ENCODE measurements at places on chromosomes 3 and 15. TPM values are rescaled to one million over a fixed set of nuclear protein-coding genes. Genes with fewer than 3 reads are reported as not detected.

Gene TRH
- total RNA-seq = not detected

- no peak for DNase-seq
These were observed 4.1 kb downstream of the LINS1 start for GRCh38 chr15:100597862-100598261.

DNA sequence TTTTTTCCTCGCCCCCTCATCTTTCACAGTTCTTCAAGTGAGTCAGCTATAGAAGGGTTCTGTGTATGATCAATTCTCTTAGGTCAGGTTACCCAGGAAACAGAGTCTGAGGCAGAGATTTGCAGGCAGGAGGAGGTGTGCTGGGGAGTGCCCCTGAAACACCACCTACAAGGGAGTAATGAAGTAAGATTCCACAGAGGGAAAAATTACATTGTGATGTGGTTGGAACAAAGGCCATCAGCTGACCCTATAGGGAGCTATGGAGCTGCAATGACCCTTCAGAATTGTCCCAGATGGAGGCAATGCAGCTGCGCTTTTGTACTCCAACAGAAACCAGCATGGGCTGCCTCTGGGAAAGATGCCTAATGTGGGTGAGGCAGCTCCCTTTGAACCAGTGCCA is 142.2 kb upstream of the CNTN3 start:
- no peak for DNase-seq

DNA sequence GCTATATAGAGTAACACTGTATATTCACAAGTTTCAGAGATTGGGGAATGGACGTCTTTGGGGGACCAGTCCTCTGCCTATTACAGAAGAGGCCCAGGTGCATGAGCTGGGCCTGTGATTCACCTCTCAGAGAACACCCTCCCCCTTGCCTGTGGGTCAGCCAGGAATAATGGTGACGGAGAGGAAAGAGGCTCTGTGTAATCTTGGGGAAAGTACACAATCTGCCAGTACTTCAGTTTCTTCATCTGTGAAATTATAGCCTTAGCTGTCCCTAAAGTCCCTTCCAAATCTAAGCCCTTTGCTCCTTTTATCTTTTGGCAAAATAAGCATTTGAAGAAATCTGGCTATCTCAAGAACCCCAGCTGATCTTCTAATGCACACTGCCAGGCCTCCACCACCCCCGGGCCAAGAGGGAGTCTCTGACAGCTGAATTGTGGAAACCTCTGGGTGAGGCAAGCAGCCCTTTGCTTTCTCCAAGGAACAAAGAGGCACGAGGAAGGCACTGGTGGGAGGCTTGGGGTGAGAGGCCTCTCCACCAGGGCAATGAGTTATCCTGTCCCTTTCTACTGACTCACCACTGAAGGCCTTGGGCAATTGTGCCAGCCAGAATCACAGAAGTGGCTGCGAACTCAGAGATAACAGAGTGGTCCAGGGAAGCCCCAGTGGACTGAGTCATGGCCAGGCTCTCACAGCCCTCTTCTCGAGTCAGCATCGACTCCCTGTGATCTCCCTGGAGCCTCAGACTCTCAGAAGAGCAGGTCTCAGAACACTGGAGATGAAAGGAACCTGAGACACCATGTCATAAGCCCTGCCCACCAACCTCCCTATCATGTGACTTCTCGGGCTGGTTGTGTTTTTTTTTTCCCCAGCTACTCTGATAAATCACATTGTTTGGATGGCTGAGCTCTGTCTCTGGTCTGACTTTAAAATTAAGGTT is 31.8 kb downstream of the CCNL1 start:
- no peak for DNase-seq

- DNase-seq = peak; percentile 29
These were observed 156.2 kb downstream of the FGF12 start for GRCh38 chr3:192570821-192571791.

Gene FBXO40
- total RNA-seq = 0.02 TPM

DNA sequence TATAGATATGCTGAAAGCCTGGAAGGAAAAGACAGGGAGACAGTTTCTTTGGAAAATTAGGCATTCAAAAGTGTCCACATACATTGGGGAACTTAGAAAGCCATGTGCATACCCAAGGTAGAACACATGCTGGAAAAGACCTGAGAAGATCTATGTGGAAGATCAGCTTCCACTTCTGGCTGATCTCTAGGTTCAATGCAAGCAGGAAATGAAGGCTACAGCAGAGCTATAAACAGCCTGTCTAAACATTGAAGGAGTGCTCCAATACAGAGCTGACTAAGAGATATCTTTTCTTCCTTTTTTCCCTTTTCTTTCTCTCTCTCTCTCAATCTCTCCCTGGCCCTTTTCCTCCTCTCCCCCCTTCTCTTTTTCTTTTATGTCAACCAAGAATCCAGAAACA is 73.6 kb upstream of the TCF12 start:
- DNase-seq = no peak

DNA sequence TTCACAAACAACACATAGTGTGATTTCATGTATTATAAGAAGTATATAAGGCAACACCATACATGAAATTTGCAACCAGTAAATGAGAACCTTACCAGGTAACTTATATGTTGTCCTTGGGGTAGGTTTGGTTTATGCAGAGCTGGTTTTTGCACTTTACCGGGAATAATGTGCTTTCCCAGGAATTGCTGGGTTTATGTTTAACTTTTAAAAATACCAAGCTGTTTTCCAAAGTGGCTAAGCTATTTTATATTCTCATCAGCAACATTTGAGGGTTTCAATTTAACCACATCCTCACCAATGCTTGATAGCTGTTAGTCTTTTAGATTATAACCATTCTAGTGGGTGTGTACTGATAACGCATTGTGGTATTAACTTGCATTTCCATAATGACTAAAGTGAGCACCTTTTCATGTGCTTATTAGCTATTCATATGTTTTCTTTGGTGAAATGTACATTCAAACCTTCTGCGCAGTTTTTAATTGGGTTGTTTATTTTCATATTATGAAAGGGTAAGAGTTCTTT is 71.6 kb downstream of the KY start:
- DNase-seq = no peak

- DNase-seq = peak; percentile 95
These were observed 11.0 kb downstream of the ETV5 start for GRCh38 chr3:186097663-186098451.

Gene SAMD7
- not detected for total RNA-seq

DNA sequence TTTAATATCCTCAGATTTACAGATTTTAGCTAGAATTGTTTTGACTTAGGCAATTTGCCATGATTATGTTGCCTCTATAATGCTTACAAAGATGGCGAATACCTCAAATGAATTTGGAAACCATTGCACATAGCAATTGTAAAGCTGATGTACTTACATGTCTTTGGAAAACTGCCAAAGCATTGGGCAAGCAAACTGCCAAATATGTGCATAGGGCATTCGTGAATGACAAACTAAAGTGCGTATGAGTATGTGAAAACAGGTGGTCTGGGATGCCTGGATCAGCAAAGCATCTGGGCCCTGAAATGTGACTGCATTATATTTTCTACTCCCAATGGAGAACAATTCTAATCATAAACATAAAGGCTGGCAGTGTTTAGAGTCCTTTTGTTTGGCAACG is 445.3 kb upstream of the ROBO1 start:
- DNase-seq = peak; percentile 81

DNA sequence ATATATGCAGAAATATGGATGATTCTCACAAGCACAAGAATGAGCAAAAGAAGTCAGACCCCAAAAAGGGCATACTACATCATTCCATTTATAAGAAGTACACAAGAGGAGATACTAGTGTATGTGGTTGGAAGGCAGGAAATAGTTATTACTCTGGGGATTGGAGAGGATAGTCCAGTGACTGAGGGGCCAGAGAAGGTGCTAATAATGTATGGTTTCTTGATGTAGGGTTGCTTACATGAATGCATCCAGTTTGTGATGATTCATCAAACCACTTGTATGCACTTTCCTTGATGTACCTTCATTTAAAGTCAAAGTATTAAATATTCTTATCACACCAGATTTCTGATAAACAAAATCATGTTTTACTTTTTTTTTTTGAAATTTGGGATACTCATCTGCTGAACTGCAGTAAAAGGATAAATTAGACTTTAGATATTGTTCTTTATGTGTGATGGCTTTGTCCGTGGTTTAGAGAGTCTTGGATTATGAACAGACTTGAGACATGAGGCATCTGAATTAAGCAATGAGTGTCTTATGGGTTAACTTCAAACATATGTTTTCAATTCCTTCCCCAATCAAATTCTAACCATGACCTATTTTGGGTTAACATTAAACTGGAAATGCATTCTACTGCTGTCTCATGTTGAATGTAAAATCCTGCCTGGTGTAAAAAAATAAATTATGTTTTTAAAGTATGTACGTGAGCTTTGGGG is 171.2 kb downstream of the SEMA6D start:
- no peak for DNase-seq

Gene CCK
- total RNA-seq = not detected

DNA sequence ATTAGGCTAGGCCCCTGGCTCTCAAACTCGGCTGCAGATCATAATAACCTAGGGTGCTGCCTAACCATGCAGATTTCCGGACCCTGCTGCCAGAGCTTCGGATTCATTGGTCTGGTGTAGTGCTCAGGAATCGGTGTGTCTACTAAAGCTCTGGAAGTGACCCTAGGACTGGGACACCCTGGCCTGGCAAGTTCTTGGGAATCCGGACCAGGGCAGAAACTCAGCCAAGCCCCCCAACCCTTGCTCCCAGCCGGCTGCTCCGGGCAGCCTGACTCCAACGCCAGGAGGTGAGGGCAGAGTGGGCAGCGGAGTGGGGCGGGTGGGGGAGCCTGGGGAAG is 23.0 kb downstream of the IGDCC3 start:
- peak; percentile 52 for DNase-seq

DNA sequence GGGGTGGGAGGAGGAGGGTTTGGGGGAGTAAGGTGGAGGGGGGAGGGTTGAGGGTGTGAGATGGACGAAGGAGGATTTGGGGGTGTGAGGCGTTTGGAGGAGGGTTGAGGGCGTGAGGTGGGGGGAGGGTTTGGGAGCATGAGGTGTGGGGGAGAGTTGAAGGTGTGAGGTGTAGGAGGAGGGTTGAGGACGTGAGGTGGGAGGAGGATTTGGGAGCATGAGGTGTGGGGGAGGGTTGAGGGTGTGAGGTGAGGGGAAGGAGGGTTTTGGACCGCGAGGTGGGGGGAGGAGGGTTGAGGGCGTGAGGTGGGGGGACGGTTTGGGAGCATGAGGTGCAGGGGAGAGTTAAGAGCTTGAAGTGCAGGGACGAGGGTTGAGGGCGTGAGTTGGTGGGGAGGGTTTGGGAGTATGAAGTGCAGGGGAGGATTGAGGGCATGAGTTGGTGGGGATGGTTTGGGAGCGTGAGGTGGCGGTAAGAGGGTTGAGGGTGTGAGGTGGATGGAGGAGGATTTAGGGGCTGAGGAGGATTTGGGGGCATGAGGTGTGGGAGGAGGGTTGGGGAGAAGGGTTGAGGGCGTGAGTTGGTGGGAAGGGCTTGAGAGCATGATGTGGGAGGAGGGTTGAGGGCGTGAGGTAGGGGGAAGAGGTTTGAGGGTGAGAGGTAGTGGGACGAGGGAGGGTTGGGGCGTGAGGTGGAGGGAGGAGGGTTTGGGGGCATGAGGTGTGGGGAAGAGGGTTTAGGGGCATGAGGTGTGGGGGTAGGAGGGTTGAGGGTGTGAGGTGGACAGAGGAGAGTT is 1.2 kb downstream of the MLF1 start:
- DNase-seq = no peak

DNA sequence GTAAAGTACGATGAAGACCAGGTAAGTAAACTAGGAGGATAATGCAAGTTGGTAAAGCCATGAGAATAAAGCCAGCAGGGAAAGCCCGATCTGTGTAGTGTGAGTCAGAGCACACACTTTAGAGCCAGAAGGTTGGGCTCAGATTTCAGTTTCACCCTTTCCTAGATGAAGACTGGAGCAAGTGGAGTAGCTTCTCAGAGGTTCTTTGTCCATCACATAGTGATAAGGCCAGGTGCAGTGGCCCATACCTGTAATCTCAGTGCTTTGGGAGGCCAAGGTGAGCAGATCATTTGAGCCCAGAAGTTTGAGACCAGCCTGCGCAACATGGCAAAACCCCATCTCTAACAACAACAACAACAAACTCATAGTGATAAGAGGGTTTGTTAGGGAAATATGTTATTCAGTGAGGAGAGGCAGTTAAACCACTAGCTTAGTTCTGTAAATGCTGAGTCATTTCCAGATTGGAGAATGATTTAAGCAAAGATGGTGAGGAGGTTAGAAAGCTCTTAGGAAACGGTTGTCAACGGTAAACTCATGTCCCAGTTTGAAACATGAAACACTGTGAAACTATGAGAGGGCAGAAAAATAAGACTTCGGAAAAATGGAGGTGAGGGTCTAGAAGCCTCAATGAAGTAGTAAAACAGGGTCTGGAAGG is 39.0 kb downstream of the IL12A start:
- no peak for DNase-seq

- no peak for DNase-seq
These were observed 90.0 kb upstream of the SPATA12 start for GRCh38 chr3:56970461-56970879.

GRCh38 chr3:176097027-176097426 is 1100.3 kb downstream of the TBL1XR1 start:
- no peak for DNase-seq

Gene RASGRP1
- 1.4 TPM for total RNA-seq

Gene PYGO1
- 22.0 TPM for total RNA-seq

GRCh38 chr3:33377489-33377888 is 62.7 kb downstream of the UBP1 start:
- no peak for DNase-seq

- DNase-seq = no peak
These were observed 36.1 kb upstream of the CNTN6 start for GRCh38 chr3:1056744-1057143.

DNA sequence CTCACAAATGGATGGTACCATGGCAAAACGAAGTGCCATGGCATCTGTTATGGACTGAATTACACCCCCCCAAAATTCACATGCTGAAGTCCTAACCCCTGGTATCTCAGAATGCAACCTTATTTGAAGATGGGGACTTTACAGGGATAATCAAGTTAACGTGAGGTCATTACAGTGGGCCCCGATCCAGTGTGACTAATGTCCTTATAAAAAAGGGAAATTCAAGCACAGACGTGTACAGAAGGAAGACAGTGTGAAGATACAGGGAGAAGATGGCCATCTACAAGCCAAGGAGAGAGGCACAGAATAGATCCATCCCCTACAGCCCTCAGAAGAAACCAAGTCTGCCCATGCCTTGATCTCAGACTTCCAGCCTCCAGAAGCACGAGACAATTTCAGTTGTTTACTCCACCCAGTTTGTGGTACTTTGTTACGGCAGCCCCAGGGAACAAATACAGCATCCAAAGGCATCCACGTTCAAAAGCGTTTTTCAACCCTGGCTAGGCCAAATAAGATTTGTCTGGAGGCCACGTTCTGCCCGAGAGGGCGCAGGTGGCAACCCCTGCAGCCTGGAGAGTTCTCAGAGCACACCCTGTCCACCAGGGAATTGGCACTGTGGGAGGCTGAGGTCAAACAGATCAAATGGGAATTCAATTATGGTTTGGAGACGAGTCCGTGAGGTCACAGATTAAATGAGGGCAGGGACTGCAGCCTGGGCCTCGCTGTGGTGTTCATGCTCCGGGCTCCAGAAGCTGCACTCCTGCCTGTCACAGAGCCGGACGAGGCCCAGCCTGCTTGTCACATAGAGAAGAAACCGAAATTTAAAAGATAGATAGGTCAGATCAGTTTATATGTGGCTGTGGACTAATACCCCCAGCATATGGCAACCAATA is 494.8 kb downstream of the SHQ1 start:
- DNase-seq = no peak

Data from SJCRH30 (cell line).